Head of caudate nucleus (tissue), 42 donors: ENCODE measurements at places on chromosomes 2 and 18.

DNA sequence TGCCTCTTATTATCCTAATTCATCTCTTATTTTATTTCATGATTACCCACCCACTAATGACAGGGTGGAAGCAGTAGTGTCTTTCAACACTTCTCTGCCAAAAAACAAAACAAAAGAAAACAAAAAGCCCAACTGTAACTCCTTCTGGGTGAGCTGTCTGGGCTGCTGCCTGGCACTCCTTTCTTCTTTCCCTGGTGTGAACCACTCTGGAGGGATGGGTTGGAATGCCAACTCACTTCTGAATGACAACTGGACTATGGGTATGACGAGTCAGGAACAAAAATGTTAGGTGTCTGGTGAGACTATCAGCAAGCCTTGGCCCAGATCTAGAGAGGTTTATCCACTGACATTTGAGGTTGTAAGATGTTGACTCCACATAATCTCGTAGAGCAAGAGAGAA, 88.3 kb upstream of the ITGB6 start:
- DNase-seq = no peak

- no peak for DNase-seq
Measured at GRCh38 chr2:70724366-70724765, 43.6 kb downstream of the ADD2 start.

- no peak for DNase-seq
Measured at GRCh38 chr2:151682459-151683003, 51.7 kb downstream of the NEB start.

GRCh38 chr2:159091976-159092375, 123.5 kb downstream of the TANC1 start:
- DNase-seq = no peak

GRCh38 chr2:191697870-191698269, 19.9 kb downstream of the NABP1 start:
- no peak for DNase-seq

GRCh38 chr2:71668326-71669057, 215.1 kb downstream of the DYSF start:
- no peak for DNase-seq

DNA sequence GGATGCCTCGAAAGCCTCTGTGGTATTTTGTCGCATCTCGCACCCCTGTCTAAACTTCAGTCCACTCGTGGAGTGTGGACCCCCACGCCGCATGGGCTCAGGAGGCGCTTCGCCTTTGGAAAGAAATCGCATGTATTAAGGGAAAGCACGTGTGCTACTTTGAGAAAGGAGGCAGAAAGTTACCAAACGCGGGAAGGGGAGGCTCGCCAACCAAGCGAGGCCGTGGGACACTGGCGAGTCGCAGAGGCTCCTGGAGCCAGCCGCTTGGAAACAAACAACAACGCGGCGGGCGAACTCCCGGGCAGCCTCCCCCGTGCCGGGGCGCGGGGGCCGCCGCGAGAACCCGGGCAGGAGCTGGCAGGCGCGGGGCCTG, 455 bp upstream of the AGAP1 start:
- DNase-seq = no peak

DNA sequence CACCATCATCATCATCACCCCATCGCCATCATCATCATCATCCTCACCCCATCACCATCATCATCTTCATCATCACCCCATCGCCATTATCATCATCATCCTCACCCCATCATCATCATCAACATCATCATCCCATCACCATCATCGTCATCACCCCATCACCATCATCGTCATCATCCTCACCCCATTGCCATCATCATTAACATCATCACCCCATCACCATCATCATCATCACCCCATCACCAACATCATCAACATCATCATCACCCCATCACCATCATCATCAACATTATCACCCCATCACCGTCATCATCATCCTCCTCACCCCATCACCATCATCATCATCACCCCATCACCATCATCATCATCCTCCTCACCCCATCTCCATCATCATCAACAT, 151.0 kb downstream of the DNER start:
- DNase-seq = no peak

DNA sequence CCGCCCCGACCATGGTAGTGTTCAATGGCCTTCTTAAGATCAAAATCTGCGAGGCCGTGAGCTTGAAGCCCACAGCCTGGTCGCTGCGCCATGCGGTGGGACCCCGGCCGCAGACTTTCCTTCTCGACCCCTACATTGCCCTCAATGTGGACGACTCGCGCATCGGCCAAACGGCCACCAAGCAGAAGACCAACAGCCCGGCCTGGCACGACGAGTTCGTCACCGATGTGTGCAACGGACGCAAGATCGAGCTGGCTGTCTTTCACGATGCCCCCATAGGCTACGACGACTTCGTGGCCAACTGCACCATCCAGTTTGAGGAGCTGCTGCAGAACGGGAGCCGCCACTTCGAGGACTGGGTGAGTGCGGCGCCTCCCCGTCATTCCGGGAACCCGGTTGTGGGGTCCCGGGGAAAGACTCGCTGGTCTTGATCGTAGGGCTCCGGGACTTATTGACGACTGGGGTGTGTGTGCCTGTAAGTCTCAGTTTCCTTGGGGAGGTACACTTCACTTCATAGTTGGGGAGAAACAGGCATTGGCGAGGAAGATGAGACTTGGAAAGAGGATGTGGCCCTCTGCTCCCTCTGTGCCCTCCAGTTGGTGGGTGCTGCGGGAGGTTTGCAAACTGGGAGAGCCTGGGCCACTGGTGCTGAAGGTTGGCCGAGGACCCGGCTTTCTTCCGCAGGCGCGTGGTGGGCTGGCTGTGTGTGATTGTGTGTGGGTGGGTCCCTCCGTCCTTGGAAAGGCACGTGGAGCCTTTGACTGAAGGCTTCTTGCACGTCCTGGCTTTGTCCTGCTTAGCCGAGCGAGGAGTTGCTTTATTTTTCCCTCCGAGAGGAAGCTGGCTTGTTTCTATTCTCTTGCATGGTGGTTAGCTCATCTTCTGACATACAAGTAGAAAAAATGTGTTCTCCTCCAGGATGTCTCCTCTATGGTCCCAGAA, 886 bp downstream of the PRKCE start:
- no peak for DNase-seq

DNA sequence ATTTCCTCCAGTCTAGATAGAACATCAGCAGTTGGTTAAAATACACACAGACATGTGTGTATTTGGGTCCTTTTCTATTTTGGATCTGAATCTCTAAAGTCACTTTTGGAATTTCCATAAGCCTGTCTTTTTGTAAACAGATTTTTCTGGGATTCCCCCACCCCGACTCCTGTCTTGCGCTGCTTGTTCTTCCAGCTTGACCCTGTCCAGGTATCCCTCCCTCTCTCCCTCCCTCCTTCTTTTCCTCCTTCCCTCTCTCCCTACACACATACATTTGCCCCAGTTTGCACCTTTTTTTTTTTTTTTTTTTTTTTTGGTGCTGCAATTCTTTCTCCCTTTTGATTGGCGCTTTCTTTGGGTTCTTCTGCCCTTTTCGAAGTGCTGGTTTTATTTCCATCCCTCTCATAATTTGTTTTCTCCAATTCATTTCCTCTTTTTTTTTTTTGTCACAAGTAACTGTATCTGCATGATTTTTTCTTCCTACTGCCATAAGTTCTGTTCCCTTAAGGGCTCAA, 114.8 kb upstream of the SERTAD2 start:
- DNase-seq = no peak

DNA sequence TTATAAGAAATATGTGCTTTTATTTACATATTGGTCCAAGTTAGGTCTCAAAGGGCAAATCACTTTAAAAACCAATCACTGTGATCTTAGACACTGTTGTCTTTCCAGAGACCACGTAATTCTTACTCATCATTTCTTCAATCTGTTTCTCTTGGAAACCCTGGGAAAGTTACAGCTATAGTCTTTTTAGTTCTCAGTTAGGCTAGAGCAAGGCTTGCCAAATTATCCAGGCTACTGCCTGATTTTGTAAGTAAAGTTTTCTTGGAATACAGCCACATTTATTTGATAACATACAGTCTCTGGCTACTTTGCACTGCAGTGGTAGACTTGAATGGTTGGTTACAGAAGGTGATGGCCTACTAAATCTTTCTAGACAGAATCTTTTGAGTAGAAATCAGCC, 106.0 kb downstream of the KIAA1328 start:
- DNase-seq = no peak

GRCh38 chr18:44051026-44051425, 629.7 kb upstream of the SETBP1 start:
- DNase-seq = no peak
